Panc1 (cell line): ENCODE measurements at places on chromosomes 7 and 10. TPM values are rescaled to one million over a fixed set of nuclear protein-coding genes. Genes with fewer than 3 reads are reported as not detected.

ACSL5 gene
- 2.4 TPM for total RNA-seq

MEST gene
- 44.4 TPM for total RNA-seq

ANXA8 gene
- total RNA-seq: 0.72 TPM

- no peak for DNase-seq
- no peaks in the 10 kb centered on the region for H3K4me1 ChIP-seq
- H3K27ac ChIP-seq: no peak overlapping the region
- H3K4me3 ChIP-seq: no peak overlapping the region
- peaks cover 3% of the 10 kb centered on the region; the same call in 1 of the 2 replicates for H3K27me3 ChIP-seq
These were observed 127.2 kb upstream of the SLC25A13 start for GRCh38 chr7:96449094-96449493.

- H3K27me3 ChIP-seq: no peaks in the 10 kb centered on the region
- peak; percentile 41 for DNase-seq
- no peaks in the 10 kb centered on the region for H3K36me3 ChIP-seq
These were observed 125.2 kb downstream of the DOCK4 start for GRCh38 chr7:112080978-112081377.

GRCh38 chr10:49103761-49104160 is 11.6 kb downstream of the VSTM4 start:
- H3K36me3 ChIP-seq: no peaks in the 10 kb centered on the region
- H3K27ac ChIP-seq: no peak overlapping the region
- H3K27me3 ChIP-seq: peaks cover 5% of the 10 kb centered on the region
- no peak for DNase-seq
- no peaks in the 10 kb centered on the region for H3K4me1 ChIP-seq

GRCh38 chr10:90504172-90504571 is 353.7 kb downstream of the HTR7 start:
- DNase-seq: no peak
- no peaks in the 10 kb centered on the region for H3K4me1 ChIP-seq
- H3K27ac ChIP-seq: no peak overlapping the region
- no peak overlapping the region for H3K4me3 ChIP-seq
- no peaks in the 10 kb centered on the region for H3K36me3 ChIP-seq
- H3K27me3 ChIP-seq: no peaks in the 10 kb centered on the region
